ENCODE measurements at places on chromosomes 13 and 19.

DNA sequence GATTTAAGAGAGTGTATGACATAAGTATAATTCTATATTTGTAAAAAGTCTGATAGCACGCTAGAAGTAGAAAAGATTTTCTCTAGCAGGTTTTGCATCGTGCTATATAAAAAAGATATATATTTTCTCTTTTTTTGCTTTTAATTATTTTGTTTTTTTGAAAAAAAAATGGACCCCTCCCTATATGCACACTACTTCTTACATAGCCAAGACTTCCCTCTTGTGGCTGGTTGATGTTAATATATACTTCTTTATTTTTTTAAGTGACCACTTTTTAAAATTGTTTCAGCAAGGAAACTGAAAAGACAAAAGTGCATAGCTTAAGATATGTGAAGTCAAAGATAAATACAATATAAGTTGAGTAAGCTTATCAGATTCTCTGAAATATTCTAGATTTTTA lies 1202.8 kb downstream of the DIAPH3 start:
- DNase-seq: no peak

DNA sequence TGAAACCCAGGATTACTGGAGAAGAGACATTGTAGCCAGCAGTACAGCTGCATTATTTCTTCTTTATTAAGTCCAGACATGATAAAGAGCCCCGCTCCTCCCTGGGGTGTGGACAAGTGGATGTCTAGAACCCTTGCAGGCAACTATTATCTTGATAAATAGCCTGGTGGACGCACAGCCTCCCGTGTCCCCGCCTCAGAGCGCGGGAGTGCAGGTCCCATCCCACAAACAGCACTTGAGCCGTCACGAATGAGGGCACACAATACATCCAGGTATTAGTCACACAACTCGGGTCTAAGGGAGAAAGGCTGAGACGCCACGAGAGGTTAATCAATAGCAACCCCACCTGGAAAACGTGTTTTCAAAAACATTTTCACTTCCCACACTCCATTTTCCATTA lies 213.2 kb upstream of the SOX1 start:
- DNase-seq: no peak

GRCh38 chr13:63631006-63631405 lies 2215.4 kb upstream of the PCDH20 start:
- DNase-seq: no peak

- no peak for DNase-seq
Observed at GRCh38 chr13:96817336-96817941, 176.8 kb downstream of the OXGR1 start.

GRCh38 chr13:47218611-47219010 lies 321.8 kb upstream of the HTR2A start:
- no peak for DNase-seq

- no peak for DNase-seq
Observed at GRCh38 chr13:113558461-113558860, 26.1 kb upstream of the TFDP1 start.

DNA sequence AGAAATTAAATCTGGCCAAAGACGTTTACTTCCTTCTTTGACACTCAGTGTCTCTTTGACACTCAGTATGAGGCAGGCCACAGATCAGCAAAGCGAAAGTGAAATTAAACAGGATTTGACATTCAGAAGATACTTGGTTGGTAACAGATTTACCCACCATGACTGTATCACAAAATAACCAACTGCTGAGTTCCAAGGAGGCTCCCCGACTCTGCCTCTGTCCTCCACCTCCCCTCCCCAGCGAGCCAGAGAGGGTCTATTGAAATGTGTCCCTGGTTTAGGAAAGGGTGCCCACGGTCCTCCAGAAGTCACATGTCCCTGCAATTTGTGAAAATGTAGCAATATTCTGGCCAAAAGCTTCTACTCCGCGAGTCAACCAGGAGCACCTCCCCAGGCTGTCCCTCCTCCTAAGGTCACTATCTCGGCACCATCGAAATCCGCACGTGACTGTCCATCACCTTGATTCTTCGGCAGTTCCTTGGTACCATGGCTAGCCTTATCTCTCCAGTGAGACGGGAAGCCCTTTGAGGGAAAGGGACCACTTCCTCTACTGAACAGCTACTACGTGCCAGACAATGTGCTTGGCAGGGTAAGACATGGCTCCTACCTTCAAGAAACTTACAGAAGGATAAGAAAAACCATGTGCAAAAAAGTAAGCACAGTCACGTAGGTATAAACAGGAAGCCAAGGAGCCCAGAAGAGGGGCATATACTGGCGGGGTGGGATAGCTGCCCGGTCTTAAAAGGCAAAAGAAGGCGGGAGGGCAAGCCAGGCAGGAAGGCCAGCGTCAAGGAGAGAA lies 1.5 kb downstream of the N4BP2L1 start:
- DNase-seq: no peak

DNA sequence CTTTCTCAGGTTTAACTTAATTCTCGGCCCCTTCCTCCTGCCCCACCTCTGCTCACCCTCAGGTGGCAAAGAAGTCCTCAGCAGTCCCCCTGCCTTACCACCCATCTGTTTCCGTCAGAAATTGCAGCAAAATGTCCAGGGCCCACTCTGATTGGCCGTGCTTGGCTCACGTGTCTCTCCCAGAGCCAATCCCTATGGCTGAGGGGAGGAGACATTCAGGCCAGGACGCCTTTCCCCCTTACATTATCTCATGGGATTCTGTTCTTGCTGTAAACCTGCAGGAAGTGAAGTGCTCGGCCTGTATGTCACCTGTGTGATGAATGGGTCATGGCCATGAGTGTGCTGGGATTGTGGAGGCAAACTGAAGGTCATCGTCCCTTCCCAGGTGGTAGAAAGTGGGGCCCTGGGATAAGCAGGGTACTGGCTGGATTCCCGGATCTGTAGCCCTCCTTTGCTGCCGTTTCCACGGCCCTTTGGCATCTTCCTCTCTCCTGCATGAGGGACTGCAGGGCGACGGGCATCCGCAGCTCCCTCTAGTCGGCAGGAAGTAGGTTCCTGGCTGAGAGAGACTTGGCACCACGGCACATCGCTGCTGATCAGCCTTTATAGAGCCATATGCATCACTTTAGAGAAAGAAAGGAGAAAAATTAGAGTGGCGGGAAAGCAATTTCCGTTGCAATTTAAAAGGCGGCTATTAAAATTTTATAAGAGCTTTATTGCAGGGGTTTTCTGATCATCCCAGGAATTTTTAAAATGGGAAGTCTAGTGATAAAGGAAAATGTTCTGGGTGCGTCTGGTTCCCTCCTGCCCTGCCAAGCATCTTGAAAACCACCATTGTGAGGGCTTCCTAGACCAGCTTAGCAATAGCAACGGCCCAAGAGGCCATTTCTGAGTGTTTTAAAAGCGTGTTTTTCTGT lies 118.2 kb downstream of the SIPA1L3 start:
- no peak for DNase-seq

DNA sequence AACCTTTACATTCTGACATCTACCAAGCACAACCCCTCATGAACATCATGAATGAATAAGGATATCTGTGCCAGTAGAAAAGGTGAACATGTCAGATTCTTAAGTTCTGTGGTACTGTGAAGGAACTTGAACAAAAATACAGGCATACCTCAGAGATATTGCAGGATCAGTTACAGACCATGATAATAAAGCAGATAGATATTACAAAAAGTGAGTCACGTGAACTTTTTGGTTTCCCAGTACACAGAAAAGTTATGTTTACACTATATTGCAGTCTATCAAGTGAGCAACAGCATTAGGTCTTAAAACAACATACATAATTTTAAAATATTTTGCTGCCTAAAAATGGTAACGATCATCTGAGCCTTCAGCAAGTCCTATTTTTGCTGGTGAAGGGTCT lies 101.2 kb downstream of the DIAPH3 start:
- DNase-seq: no peak

GRCh38 chr19:16831531-16831930 lies 2.3 kb downstream of the SIN3B start:
- DNase-seq: no peak

DNA sequence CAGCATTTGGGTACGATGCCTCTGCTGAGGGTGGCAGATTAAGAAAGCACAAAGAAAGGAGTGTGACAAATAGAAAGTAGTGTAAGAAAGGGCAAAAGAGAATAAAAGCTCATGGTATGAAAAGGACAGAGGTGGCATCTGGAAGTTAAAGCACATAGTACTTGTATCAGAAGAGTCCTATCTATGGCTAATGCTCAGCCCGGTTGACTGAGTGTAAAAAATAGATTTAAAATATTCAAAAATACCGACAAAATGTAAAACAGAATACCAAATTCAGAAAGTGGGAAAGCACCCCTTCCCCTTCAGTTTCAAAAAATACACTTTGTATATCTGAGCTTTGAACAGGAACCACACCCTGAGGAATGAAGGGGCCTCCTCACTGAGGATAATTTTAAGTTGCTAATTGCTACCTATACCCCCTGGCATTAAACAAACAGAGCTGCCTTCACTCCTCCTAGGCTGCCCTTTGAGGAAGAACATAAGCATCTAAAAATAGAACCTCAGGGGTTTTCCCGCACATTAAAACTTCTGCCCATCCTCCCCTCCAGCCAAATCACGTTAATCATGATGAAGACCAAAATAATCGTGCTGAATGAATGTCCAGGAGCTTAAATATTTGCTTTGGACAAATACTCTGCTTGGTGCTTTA lies 43.3 kb downstream of the DLEU7 start:
- DNase-seq: no peak

DNA sequence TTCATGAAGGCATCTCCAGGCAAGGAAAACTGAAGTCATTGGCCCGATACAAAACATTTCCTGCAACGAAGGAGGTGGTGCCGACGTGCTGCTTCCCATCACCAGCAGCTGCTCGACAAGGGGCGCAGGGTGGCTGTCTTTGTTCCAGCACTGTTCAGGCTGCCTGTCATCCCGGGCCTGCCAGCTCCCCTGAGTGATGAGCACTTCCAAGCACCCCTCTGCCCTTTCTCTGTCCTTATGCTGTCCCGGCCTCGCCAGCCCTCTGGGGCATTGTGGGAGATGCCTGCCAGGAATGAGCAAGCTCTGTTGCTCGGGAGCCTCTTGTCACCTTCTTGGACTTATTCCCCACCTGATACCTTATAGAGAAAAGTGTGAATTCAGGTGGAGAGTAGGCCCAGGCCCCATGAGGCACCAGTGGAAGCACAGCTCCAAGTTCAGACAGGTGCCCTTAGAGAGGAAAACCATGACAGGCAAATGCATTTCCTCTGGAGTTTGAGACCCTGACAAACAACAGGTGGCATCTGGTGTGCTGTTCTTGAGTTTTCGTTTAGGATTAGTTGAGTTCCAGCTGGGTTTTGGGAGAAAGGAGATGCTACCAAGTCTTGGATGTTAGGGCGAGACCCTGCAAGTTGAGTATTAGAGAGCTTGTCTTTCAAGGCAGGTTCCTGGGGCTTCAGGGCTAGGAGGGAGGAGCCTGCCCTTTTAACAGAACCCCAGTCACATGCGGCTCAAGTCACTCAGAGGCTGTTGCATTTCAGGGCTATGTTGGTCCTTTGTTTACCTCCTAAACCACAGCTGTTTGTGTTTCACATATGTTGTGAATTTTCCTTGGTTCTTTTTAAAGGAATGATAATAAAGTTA lies 21.4 kb downstream of the BBC3 start:
- DNase-seq: no peak

DNA sequence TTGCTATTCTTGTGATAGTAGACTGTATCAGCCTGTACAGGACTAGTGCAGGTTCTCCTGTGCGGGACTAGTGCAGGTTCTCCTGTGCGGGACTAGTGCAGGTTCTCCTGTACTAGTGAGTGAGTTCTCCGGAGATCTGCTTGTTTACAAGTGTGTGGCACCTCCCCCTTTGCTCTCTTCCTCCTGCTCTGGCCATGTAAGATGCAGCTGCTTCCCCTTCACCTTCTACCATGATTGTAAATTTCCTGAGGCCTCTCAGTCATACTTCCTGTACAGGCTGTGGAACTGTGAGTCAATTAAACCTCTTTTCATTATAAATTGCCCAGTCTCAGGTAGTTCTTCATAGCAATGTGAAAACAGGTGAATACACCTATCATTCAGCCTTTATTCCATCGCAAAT lies 289.6 kb downstream of the TEX29 start:
- DNase-seq: no peak

GRCh38 chr19:10286803-10287737 lies at the start of gene ICAM4:
TSS of gene ICAM4 (plus strand) at chr19:10286955. CDS start at chr19:10287013, 58 bp downstream.
- DNase-seq: no peak

DNA sequence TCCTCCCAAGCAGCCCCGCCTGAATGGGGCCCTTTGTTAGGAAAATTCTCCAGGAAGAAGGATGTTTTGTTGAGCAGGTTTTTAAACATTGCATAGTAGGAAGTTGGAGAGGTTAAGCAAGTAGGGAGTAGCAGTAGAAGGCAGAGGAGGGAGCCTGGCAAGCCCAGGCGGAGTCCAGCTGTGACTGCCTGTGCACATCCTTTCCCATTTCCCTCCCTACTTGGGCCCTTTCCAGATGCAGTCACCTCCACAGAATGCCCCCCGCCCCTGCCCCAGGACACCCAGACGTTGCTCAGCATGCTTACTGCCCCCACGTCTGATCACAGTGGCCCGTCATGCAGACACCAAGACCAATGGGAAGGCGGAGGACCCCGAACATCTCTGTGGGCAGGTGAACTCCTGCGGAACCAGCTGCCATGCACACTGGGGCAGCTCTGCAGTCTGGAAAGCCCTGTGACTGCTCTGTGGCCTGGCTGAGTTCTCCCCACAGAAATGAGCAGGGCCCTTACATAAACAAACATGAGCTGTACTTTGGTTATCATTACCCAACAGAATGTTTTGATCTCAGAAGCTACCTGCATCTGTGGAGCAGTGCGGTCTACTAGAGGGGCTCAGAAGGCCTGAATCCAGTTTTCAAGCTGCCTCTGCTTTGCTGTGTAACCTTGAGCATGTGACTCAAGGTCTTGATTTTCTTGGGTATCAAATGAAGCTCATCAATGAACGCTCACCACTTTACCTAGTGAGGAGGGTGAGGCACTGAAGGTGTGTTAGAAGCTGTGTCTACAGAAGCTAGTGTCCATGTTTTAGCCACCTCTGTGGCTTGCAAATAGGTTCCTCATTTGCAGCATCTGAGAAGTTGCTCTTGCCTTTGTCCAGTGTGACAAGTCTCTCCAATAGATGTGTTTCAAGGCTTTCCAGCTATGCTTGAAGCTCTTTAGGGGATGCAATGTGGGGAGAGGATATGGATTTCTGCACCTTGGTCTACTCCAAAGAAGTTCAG lies 84.2 kb downstream of the TNFRSF19 start:
- no peak for DNase-seq

- DNase-seq: no peak
Observed at GRCh38 chr19:42197375-42197817, 20.1 kb downstream of the DEDD2 start.

- no peak for DNase-seq
Observed at GRCh38 chr13:91169321-91170050, 178.0 kb upstream of the MIR17HG start.

DNA sequence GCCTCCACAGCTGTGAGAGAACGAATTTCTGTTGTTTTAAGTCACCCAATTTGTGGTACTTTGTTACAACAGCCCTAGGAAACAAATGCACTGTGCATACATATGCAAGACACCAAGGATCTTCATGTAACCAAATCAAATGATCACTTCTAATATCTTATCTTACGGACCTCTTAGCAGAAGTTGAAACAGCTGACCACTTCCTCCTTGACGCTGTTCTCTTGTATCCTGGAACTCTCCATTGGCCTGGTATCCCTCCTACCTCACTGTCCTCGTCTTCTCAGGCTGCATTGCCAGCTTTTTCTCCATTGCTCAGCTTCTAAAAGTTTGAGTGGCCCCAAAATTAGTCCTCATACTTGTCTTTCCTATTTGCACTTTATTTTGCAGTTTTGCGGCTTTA lies 200.4 kb downstream of the DLEU7 start:
- DNase-seq: no peak

GRCh38 chr13:39379667-39380655 lies 223.0 kb downstream of the LHFPL6 start:
- DNase-seq: no peak

GRCh38 chr13:113948034-113948742 lies 25.7 kb downstream of the C13orf46 start:
- DNase-seq: no peak

- no peak for DNase-seq
Observed at GRCh38 chr19:48991873-48992580, 1.1 kb downstream of the GYS1 start.
